ENCODE measurements at places on chromosomes 2 and 18.

GRCh38 chr2:27350106-27350693 is 6.4 kb downstream of the GTF3C2 start:
- no peak for DNase-seq

GRCh38 chr18:74395648-74396154 is 61.4 kb downstream of the DIPK1C start:
- no peak for DNase-seq

DNA sequence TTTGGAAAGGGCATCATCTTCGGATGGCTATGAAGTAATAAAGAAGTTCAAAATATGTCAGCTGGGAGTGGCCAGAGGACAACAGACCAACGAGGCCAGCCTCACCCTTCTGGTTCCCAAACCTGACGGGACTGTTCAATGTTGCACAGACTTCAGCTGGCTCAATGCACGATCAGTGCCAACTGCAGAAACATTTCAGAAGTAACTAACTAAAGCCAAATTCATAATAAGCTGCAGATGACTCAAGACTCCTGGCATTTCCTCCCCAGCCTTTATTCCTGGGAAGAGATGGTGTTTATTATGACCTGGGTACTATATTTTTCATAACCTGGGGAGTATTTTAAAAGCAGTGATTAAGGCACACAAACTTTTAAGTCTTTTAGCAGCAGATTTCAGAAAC is 3.8 kb upstream of the ATP6V1C2 start:
- DNase-seq: no peak

GRCh38 chr2:45674035-45674816 is 22.8 kb downstream of the PRKCE start:
- no peak for DNase-seq

- no peak for DNase-seq
These were observed 39.7 kb upstream of the CWC22 start for GRCh38 chr2:180046776-180047175.

DNA sequence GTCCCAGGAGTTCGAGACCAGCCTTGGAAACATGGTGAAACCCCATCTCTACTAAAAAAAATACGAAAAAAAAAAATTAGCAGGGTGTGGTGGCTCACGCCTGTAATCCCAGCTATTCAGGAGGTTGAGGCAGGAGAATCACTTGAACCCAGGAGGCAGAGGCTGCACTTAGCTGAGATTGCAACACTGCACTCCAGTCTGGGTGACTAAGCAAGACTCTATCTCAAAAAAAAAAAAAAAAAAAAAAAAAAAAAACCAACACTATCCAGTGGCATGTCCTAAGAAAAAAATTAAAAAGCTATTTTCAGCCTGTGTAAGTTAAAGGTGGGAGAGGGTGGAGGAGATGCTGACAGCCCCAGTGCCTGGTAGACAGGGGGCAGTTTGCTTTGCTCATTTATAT is 32.2 kb upstream of the REL start:
- no peak for DNase-seq

DNA sequence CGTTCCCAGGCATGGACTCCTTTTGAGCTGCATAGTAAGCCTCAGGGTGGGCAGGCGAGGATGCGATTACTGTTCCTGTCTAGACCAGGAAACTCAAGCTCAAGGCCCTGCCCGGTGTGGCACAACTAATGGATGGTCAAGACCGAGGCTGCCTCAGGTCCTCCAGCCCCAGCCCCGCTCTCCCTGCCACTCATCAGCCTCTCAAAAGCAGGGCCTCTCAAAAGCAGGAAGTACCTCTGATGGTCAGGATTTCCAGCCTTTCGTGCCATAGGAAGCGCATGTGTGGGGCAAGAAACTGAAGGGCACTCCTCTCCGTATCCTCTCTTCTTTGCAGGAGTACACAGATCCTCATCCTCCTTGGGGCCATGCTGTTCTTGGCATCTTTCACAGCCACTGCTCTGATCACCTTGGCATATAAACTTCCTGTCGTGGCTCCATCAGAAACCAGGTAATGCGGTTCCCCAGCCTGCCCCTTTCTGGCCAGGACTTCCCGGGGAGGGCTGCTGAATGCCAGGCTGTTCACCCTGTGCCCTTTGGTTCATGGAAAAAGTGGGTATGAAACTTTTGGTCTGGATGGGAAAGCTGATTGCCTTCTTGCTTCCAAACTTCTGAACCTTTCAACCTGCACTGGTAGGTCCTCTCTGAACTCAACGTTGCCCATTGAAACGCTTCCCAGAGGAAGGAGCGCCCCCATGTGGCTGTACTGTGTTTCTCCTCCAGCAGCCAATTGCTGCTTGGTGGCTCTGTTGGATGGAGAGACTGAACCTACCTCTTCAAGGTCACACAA is 82.8 kb upstream of the SEC11C start:
- no peak for DNase-seq

DNA sequence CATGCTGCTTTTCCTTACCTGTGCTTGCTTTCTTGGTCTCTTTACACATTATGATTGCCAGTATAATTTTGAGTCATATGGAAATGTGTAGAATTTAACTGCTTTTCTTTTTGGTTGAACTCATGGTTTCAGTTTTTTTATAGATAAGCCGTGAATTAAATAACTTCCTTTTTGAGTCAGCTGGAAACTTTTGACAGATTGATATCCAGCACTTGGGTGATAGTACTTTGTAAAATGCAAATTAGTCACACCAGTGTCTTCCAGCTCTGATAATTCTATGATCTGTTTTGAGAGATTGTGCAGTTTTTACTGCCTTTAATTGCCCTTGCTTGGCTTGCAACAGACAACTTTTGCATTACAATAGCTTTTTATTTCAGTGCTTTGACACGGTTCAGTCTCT is 86.4 kb downstream of the NCOA1 start:
- DNase-seq: no peak

DNA sequence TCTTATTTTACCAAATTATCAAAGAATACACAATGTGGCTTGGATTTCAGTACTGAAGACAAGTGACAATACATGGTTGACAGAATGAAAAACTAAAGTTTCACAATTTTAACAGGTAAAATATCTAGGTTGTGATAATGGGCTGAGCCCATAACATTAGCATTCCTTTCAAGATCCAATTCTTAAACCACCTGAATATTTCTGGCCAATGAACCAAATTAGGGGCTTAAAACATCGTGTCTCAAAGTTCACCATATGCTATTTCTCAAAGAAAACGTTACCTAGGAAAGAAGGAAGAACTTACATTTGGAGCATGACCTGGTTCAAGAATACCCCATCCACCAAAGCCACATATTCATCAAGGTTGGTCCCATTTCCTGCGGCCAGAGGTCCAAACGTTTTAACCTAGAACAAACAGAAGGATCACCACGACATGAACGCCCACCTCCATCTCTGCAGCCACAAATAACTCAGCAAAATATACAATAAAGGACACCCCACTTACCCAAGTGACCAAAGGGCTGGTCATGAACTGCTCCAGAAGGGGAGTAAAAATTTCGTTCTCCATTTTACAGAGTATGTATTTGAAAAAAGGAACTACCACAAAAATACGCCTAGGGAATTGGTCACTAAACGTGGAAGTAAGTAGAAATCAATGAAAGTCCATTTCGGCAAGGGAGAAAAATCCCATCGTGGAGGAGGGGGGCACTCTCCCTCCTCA is 984 bp downstream of the CCDC88A start:
- DNase-seq: no peak

DNA sequence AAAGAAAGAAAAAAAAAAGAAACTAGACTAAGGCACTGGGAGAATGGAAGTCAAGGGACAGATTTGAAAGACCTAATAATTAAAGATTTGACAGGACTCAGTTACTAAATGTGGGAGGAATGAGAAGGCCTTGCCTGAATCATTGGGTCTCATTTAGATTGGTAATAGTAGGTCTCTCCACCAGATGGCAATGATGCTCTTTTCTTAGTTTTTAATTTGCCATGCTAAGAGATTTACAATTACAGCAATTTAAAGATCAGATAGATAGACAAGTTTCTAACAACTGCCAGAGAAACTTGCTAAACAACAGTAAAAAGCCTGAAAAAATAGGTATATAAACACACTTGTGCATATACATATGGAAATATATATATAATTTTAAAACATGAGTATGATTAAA is 153.0 kb downstream of the TMEM247 start:
- no peak for DNase-seq

DNA sequence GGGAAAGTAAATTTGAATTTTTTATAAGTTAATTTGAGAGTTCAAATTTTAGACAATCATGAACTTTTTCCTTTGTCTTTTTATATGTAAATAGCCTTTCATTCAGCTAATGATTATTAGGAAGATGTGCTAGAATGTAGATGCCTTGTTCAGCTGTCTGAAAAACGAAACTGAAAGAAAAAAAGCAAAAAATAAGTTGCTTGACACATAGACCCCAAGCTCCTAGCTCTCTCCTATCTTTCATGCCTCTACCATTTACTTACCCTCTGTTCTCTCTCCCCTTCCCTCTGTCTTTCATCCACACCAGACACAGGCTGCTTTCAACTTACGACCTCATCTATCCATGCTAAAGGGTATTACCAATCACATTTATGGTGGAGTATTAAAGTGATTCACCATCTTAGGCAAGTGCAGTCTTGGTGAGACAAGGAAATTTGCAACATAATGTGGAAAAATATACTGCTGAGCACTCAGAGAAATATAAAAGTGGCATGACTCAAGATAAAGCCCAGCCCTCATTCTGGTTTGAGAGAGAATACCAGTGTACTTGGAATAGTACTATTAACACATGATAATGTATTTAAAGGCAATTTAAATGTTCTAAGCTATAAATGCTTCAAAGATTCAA is 425.6 kb downstream of the SUCLG1 start:
- no peak for DNase-seq

DNA sequence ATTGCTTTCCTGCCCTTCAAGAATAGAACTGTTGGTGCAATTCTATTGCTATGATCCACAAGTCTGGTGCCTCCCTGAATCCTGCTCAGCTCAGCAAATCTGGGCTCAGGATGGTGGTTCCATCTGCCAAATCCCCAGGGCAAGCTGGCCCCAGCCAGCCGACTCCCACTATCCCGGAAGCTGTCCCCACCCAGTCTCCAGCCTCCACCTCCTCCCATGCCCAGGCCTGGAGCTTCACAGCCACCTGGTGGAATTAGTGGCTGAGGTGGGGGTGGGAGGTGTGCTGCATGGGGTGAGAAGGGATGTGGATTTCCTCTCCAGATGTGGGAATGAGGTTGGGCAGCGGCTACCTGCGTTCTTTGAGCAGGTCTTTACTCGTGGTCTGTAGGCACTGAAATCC is 119.3 kb upstream of the SMAD2 start:
- DNase-seq: no peak

DNA sequence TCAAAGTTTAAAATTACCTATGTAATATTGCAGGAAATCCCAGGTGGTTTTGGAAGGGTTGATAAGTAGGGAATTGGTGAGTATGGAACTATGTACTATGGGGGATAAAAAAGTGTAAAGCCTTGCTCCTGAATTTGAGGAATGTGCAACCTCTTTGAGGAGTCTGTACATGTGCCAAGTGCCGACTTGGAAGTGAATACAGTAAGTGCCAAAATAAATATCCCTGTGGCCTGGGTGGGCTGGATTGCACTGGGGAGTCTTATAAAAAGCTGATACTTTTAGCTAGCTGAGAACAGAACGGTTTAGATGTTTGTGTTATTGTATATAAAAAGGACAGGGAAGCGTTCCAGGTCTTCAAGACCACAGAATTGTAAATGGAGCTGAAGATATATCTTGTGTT is 317.1 kb upstream of the LRRTM1 start:
- no peak for DNase-seq

DNA sequence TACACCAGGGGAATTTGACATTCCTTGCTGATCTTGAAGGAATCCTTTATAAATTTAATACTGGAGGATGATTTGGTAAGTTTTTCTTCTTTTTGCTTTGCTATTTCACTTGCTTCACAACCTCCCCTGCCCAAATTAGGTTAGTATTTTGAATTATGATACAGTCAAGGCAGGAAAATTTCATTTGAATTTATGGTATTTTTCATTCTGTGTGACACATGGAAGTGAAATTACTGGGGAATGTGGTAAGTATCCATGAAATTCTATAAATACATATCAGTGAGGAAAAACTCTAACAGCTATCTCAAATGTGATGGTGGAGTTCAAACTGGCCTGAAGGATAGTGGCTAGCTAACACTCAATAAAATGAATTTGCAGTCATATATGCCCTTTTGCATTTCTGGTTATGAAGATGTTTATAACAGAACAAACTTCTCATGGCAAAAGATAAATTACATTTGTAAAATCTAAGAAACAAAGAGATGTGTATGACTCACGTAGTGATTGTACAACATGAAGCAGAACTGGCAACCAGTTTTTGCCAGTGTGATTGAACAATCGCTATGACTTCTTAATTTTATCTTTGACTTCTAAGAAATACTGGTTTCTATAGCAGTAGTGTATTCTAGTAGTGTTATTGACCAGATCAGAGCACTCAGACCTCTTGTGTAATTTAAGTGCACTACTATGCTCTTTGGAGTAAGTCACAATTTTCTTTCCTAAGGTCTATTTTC is 152.6 kb downstream of the IKZF2 start:
- DNase-seq: no peak

GRCh38 chr2:127611076-127611925 is 34.7 kb upstream of the GPR17 start:
- no peak for DNase-seq

DNA sequence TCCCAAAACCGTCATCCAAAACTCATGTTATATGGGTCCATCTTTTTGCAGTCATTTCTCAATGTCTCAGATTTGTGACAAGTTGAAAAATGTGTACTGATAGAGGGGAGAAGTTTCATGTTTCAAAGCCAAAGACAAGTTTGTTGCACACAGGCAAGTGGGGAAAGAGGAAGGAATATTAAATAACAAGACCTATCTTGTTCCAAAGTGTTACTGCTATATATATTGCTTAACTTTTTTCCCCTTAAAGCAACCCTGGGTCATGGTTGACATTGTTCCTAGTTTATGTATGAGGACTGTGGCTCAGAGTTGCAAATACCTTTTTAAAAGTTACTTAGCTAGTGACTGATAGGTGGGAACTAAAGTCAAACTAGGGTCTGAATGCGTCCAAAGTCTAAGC is 1.7 kb downstream of the ITGA4 start:
- DNase-seq: no peak

- DNase-seq: no peak
These were observed 441.0 kb downstream of the CPS1 start for GRCh38 chr2:210997373-210997772.

GRCh38 chr2:56185101-56185581 is 1.4 kb downstream of the CCDC85A start:
- no peak for DNase-seq

- no peak for DNase-seq
These were observed 316.2 kb downstream of the ETAA1 start for GRCh38 chr2:67713376-67713775.

DNA sequence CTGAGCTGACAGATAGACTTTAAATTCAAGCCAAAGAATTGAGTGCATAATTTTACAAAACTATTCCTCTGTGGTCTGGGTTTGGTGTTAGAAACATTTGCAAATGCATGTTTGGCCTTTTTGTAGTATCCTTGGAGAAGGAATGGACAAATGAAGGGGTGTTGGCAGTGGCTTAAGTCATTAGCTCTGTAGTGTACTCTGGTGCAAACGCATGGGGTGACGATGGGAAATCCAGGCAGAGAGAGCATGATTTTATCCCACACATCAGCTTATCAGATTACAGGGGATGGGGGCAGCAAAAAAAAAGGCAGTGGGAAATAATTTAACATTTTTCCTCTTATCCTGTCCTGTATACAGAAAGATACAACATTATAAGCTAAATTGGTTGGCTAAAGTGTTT is 320.6 kb downstream of the ZNF516 start:
- DNase-seq: no peak

Data from activated naive CD4-positive, alpha-beta T cell (primary cell).